ENCODE measurements at places on chromosomes 7 and 10.

- peak; percentile 69 for DNase-seq
Measured at GRCh38 chr7:28509251-28510025, 97.1 kb downstream of the CREB5 start.

DNA sequence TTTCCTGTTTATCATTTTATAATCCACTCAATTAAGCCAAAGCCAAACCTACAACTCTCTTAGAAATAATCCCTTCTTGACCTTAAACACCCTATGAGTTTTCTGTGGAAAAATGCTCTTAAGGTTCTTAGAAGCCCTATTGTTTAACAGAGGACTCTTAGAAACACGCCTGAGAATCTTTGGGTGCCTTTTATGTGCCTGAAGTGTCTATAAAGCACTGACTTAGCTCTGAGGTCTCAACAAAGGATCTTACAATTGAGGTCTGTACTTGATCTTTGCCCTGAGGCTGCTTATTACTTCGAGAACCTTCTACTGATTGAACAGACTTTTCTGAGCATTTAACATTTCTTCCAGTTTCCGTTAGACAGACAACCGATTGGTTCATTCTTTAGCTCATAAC, 353.3 kb upstream of the SORCS1 start:
- no peak for DNase-seq

- DNase-seq = no peak
Measured at GRCh38 chr7:153408360-153409335, 643.5 kb upstream of the DPP6 start.

GRCh38 chr7:81488210-81488609, 281.6 kb downstream of the HGF start:
- no peak for DNase-seq

DNA sequence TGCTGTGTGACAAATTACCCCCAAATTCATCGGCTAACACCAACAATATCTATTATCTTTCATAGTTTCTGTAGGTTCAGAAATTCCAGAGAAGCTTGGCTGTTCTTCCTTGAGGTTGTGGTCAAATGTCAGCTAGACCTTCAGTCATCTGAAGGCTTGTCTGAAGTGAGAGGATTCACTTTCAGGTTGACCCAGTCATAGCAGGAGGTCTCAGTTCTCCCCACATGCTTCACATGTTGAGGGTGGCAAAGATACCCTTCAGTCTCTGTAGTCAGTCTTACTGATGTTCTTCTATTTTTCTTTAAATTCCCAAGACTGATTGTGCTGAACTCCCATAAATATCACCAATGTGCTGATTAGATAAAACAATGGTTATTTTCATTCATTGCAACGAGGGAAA, 1692.0 kb downstream of the REEP3 start:
- DNase-seq = no peak

DNA sequence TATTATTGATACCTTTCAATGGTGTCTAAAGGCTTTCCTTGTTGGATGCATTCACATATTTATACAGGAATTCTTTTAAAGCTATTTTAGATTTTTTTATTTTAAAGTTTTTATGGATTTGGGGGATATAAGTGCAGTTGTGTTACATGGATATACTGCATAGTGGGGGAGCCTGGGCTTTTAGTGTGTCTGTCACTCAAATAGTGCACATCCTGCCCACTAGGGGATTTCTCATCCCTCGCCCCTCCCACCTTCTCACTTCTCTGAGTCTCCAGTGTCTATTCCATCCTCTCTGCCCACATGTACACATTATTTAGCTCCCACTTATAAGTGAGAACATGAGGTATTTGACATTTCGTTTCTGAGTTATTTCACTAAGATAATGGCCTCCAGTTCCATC, 154.0 kb upstream of the MKI67 start:
- DNase-seq = no peak

DNA sequence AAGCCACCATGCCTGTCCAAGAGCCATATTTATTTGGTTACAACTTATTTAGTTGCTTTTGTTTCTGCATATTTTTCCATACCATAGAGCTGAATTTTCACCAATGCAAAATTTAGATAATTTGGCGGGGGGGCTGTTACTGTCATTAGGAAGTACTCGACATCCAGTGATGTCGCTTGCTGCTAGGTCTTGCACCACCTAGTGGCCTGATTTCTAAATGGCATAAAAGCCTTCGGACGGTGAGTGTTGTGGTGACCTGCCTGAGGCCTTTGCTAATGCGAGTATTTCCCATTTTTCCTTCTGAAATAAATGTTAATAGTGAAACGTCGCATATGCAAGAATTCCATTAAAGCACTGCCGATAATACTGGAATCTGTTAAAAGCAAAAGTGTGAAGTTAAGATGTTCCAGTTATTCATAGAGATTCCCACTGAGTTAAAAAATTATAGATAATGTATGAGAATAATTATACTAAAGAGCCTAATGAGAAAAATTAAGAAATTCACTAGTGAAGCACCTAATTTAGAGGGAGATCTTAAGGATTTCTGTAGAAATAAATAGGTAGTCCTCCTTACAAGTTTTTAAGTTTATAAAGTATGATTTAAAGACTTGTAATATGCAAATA, 86.1 kb upstream of the DNAJB6 start:
- peak; percentile 58 for DNase-seq

- DNase-seq = peak; percentile 78
Measured at GRCh38 chr10:122703483-122704448, 4.1 kb upstream of the C10orf120 start.
